ENCODE measurements at places on chromosomes 11 and 22. TPM values are rescaled to one million over a fixed set of nuclear protein-coding genes. Genes with fewer than 3 reads are reported as not detected.
A peak's percentile ranks its signal among the peaks of the same experiment; 100 is the strongest.

DNA sequence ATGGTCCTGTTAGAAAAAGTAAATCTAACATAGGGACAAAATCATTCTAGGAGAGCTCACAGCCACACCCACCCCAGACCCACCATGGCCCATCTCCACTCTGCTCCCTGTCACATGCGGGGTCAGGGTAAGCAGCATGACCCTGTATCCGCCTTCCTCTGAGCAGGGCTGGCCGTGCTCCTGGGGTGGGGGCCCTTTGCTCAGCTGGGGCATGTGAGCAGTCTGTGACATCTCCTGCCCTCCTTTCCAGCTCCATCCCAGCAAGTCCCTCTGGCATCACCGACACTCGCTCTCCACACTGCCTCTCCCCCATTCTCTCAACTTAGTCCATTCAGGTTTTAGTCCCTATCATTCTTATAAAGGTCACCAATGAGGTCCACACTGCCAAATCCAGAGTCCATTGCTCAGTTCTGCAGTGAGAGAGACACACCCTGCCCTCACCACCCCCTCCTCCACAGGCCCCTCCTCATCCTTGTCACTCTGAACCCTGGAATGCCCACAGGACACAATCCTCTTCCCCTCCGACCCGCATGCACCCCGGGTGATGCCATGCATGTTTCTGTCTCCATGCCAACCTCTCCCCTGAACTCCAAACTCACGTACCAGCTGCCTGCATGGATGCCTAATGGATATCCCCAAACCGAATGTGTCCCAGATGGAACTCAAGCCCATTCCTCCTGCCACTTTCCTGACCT lies 65.1 kb upstream of the PITPNB start:
- DNase-seq, result no peak

DNA sequence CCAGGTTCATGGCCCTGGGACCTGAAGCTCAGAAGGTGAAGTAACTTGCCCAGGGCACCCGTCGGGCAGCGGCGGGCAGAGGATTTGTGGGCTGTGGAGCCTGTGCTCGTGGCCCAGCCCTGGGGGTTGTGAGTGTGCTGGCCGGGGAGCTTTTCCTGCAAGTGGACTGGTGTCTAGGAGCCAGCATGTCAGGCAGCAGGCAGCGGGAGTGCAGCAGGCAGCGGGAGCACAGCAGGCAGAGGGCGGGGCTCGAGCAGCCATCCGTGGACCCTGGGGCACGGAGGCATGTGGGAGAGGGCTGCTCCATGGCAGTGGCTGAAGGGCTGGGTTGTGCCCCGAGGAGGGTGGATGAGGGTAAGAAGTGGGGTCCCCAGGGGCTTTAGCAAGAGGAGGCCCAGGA lies 72.7 kb upstream of the PPP6R3 start:
- no peak for DNase-seq

DNA sequence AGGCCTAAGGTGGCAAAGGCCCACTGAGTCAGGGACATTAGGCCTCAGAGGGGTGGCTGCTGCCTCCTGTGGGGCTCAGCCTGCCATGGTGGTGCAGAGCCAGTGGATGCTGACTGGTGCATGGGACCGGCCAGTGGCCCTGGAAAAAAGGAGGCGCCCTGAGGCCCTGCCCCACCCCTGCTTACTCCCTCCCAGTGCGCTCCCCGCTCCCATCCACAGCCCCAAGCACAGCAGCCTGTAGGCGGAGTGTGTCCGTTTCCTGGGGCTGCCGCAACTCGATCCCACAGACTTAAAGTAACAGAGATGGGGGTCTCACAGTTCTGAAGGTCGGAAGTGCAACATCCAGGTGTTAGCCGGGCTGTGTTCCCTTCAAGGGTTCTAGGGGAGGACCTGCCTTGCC lies 38.4 kb upstream of the FADD start:
- DNase-seq, result no peak

MICAL2 gene
- polyA plus RNA-seq, result 3.0 TPM

HEPHL1 gene
- polyA plus RNA-seq, result not detected

MCM5 gene
- 360 TPM for polyA plus RNA-seq

- DNase-seq, result no peak
These were observed 324.5 kb downstream of the LRRC4C start for GRCh38 chr11:41134971-41135370.

GRCh38 chr11:113188371-113188834 lies 126.0 kb upstream of the TTC12 start:
- peak; percentile 36 for DNase-seq

DNA sequence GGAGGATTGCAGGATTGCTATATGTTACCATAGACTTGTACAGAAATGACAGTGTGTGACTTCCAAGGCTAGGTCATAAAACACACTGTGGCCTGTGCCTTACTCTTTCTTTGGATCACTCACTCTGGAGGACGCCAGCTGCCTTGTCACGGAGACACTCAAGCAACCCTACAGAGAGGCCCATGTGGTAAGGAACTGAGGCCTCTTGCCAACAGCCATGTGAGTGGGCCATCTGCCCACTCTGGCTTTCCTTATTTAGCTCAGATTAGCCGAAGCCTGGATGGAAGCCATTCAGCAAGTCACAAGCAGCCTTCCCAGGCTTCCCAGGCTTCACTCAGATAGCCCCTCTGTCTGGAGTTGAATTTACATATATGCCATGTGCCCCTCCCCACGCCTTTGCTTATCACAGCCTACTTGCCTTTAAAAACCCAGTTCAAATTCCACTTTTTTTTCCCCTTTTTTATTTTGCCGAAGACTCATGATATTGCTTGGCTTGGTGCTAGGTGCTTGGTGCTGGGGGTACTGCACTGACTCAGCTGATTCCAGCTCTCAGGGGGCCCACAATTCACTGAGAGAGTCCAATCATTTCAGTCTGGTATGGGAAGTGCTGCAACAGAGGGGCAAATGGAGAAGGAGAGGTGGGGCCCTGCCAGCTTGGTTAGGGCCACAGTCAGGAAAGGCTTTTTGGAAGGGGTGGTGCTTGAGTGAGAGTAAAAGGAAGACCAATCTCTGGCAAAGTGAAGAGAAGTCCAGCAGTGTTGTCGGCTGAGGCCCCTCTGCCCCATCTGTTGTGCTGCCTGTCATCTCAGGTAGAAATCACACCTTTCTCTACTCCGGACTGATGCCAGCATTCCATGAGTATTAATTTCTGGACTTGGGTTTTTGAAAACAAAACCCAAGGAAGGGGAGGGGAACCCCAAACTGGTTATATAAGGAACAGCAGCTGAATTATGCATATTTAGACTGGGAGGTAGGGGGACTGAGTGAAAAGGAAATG lies 14.5 kb upstream of the P4HA3 start:
- DNase-seq, result no peak

- DNase-seq, result no peak
These were observed 17.3 kb upstream of the SYT8 start for GRCh38 chr11:1817511-1817910.

DNA sequence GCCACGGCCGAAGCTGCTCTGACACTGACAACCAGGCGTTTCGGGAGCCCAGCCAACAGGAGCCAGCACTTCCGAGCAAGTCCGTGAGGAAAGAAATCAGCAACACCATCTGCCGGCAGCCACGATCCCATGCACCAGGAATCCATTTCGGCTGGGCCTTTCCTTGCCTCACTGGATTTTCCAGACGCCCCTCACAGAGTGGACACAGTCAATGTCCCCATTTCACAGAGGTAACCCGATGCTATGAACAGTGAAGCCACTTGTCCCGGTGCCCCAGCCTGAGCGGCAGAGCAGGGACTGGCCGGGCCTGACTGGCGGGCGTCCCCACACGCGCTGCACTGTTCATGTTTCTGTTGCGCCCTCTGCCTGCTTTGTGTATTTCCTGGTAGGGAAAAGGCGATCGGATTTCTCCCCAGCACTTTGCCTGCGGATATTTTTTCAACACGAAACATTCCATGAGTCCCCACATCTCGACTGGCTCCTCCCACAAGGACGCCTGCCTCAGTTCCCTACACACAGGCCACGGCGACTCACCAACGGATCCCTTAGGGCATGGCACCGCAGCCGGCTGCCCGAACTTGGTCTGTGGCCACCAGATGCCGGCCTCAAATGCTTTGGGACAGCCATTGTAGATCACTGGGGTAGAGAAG lies 55.3 kb downstream of the TRMU start:
- no peak for DNase-seq

- no peak for DNase-seq
These were observed 15.4 kb upstream of the LINC01488 start for GRCh38 chr11:69466039-69466438.

DNA sequence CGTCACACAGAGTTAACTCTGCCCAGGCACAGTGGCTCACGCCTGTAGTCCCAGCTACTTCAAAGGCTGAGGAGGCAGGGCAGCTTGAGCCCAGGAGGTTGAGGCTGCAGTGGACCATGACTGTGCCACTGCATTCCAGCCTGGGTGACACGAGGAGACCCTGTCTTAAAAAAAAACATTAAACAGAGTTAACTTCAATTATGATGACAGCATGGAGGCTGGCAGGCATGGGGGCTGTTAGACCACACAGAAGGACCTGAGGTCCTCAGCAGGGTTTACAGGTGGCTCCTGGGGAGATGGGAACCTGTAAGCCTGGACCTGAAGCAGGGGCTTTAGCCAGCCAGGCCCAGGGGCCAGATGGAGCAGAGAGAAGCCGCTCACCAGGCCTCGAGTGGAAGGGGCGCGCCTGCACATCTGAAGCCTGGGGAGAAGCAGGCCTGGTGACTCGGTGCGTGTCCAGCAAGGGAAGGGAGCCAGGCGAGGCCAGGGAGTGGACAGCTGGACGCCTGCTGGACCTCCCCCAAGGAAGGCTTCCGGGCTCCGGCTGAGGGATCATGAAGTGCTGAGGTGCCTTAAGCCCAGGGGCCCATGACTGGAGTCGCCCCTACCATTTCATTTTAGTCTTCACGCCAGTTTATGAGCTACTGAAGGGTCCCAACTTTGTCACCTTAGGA lies 25.3 kb downstream of the RPUSD4 start:
- DNase-seq, result no peak

DNA sequence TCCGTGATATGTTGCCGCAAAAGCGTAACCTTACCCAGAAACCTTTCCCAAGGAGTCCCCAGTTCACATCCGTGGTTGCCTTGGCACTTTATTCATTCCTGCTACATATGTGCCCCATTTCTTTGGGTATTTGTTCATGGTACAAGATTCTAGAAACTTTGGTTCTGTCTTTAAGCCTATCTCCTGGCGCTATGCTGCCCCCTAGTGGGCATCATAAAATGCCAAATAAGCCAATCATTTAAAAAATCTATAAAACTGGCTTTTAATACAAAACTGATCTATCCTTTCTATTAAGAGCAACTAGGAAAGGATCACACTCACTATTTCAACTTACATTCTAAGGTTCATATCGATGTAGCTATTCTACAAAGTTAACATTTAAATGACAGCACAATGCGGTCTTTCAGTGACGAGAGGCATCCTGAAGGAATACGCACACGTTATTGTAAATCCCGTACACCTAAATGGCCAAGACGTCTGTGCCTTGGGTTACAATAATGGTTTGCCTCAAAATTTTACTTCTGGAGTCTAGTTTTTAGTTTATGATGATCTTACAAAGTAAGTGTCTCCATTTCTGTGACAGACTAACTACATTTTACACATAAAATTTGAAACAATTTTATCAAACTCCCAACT lies 16.2 kb downstream of the PIWIL3 start:
- no peak for DNase-seq

- DNase-seq, result no peak
These were observed 22.8 kb downstream of the FBLN1 start for GRCh38 chr22:45525480-45525879.

- DNase-seq, result no peak
These were observed 99.7 kb upstream of the IGLL5 start for GRCh38 chr22:22787786-22788459.

- no peak for DNase-seq
These were observed 18.7 kb downstream of the ALG12 start for GRCh38 chr22:49899530-49899929.

GRCh38 chr11:115144914-115145313 lies 359.3 kb downstream of the CADM1 start:
- DNase-seq, result no peak

ART5 gene
- not detected for polyA plus RNA-seq

DNA sequence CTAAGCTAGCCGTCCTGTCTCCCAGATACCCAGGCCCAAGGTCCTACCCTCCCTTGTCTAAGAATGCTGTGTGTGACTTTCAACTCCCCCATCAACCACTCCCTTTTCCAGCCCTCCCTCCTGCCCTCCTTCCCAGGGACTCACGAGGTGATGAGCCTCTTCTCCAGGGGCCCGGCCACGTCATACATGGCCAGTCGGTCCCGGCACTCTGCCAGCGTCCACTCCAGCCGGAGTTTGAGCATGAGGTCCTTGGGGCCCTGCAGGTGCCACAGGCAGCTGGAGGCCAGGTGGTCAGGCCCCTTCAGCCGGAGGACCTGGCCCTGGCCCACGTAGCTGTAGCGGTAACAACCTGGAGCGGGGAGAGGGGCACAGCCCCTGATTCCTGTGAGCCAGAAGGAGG lies 20.1 kb downstream of the TMPRSS6 start:
- no peak for DNase-seq

- no peak for DNase-seq
These were observed 9.4 kb upstream of the CALCA start for GRCh38 chr11:14981507-14981906.

DNA sequence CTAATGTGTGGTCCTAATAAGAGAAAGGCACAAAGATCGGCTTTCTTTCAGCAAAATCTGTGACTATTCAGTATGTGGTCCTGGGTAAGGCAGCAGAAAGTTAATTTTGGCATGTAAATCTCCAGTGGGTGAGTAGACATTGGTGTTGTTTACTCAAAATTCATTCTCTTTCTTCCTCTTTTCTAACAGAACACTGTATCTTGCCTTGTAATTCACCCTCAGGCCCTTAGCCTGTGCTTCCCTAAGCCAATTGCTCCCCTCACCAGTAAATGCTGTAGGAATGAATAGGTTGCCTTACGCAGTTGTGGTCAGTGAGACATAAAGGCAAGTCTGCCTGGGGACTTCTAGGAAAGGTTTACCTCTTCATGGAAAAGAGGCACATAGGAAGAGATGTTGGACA lies 49.9 kb upstream of the PDE3B start:
- no peak for DNase-seq

GRCh38 chr11:26847459-26847858 lies 125.6 kb upstream of the SLC5A12 start:
- no peak for DNase-seq

BTBD18 gene
- polyA plus RNA-seq, result 0.58 TPM

DNA sequence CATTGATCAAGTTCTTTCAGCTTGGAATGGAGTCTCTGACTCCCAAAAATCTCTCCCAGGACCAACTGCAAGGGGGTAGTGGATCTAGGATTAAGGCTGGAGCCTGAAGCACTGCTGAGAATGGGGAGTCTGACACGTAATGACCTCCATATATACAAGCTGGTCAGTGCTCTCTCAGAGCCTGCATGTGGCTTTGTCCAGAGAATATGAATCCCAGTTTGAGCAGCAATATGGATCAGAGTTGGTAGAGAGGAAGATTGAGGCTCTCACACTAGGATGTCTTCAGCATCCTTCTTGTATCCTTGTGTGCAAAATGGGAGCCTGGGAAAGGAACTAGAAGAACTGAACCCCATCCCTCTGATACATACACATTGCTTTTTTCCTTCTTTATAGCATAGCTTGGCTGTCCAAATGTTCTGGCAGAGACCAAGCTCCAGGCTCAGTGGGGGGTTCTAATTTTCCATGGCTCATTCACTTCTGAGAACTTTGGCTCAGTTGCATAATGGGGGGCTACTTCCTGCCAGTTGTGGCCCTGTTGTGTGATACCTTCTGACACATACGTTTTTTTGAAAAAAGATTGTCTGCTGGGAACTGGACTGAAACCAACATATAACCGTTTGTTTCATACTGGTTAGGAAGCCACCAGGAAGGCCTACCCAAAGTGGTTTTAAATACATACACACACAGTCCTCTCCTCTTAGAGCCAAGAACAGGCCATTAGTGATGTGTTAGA lies 138.2 kb downstream of the ETS1 start:
- DNase-seq, result no peak

- no peak for DNase-seq
These were observed 23.7 kb downstream of the INCENP start for GRCh38 chr11:62147545-62147944.
